GM18507 (cell line): ENCODE measurements at places on chromosomes 6 and 20.

GRCh38 chr6:83914953-83915352, 55.5 kb downstream of the CYB5R4 start:
- no peak for DNase-seq

DNA sequence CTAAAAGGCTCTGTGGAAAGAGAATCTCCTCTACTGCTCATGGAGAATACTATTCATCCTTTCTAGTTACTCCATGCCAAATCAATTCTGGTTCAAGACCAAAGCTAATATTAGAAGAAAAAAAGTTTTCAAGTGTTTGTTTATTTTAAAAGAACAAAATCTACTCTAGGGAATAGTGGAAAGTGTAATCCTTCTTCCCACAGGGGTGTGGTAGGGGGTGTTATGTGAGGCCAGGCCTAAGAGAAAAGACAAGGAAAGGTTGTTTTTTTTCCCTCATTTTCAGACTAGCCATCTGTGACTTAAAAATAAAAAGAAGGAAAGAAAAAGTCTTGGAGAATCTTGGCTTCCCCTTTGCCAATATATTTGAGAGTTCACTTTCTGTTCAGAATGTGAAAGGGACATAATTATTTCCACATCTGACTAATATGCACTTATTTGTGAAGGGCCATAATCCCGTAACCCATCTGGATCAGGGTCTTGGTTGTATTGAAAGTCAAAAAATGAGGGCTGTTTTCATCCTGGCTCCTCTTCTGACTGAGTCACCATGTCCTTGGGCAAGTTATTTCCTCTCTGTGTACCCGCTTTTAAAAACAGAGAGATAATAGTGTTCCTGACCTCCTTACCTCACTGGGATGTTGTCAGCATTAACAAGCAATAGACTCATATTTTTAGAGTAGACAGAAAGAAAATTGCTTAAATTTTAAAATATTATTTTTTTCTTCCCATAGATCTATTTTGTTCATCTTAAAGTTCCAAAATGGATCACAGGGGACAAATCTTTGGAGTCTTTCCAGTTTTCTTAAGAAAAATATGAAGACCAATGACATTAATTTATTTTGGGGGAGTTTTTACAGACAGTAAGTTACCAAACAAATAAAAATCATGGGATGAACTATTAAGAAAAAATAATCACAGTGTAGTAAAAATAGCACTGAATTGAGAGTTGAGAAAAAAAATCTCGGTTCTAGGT, 233.7 kb downstream of the IBTK start:
- no peak for DNase-seq

DNA sequence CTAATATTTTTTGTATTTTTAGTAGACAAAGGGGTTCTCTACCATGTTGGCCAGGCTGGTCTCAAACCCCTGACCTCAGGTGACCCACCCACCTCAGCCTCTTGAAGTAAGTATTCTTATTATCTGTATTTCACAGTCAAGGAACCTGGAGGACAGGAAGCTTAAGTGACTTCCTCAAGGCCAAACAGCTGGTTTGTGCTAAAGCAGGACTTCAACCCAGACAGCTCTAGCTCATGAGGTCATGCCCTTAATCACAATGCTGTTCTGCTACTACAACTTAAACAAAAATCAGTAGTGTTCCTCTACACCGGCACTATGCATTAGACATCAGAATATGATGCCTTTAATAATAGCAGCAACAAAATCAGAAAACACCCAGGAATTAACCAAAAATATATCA, 168.9 kb downstream of the ADGB start:
- no peak for DNase-seq

- no peak for DNase-seq
Observed at GRCh38 chr20:34522969-34523871, 7.0 kb downstream of the DYNLRB1 start.

GRCh38 chr6:145245119-145245518, 490.2 kb downstream of the EPM2A start:
- no peak for DNase-seq

GRCh38 chr6:28206928-28207509, 18.1 kb upstream of the ZSCAN9 start:
- DNase-seq: no peak

DNA sequence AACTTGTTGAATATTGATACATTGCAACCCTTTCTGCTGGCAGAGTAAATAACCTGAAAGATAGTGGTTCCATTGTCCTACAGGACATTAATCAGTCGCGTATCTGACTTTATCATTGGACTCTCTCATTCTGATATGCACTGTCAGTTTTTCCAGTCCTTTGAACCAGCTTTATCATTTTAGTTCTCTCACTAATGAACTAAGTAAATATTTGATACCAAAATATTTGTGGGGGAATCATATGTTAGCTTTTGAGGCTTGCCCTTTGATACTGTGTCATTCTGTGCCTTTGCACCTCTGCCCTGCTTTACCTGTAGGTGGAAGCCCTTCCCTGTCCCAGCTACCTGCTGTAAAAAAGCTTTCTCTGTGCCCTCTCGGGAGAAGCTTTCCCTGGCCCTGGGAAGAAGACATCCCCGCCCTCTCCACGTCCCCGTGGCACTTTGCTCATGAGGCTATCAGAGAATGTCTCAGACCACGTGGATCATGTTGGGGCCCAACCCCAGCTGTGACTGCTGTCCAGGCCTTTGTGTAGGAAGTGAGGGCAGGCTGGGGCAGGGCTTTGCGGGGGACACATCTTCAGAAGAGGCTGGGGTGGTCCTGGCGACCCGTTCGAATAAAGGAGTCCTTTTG, 117.8 kb upstream of the NXT1 start:
- DNase-seq: no peak

DNA sequence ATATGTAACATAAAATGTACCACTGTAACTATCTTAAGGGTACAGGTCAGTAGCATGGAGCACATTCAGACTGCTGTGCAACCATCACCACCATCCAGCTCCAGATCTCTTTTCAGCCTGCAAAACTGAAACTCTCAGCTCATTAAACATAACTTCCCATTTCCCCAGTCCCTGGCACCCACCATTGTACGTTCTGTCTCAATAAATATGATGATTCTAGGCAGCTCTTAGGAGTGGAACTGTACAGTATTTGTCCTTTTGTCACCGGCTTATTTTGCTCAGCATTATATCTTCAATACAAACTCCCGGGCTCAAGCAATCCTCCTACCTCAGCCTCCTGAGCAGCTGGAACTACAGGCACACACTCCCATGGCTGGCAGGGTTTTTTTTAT, 1.5 kb downstream of the ZC3H12D start:
- no peak for DNase-seq
